Stimulated activated CD4-positive, alpha-beta T cell treated with anti-CD3 and anti-CD28 coated beads, Interleukin-15, amount 100 ng/mL, for 1 hour (primary cell): ENCODE measurements at places on chromosomes 6 and 20.

GRCh38 chr6:98686008-98686601 is 148.3 kb upstream of the POU3F2 start:
- no peak for DNase-seq

GRCh38 chr6:137700751-137701477 is 166.1 kb upstream of the TNFAIP3 start:
- no peak for DNase-seq

DNA sequence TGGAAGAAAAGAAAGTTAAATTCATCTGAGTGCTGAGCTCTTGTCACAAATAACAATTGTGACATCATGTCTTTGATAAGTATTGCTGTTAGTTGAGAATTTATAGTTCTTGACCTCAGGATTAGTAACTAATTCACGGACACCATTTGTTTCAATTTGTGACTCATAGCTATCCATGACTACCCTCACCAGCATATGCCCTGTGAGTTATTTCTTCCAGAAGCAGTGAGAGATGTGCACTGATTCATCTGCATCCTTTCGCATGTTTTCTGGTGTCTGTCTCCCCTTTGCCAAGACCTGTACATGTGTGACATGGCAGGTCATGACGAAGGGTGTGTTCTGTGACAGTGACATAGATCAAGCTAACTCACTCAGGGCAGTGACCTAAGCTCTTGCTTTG is 86.9 kb downstream of the SOBP start:
- no peak for DNase-seq

- DNase-seq, result no peak
These were observed 224.9 kb downstream of the FARS2 start for GRCh38 chr6:5486214-5486613.

DNA sequence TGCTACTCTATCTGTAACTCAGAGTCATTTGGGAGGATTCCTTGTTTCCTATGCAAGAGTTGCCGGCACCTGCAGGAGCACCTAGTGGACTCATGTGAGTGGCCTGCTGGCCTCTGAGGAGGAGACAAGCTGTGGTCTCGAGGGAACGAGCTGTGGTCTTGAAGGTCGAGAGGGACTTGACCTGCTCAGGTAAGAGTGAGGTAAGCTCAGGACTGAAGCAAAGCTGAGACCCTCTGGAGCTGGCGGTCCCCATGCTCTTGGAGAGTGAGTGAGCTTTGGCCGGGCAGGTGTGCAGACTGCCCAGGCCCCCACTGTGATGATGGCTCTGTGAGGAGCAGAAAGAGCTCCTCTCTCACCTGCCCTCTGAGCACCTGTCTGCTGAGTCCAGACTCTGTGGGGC is 214.3 kb downstream of the MYLK4 start:
- no peak for DNase-seq

DNA sequence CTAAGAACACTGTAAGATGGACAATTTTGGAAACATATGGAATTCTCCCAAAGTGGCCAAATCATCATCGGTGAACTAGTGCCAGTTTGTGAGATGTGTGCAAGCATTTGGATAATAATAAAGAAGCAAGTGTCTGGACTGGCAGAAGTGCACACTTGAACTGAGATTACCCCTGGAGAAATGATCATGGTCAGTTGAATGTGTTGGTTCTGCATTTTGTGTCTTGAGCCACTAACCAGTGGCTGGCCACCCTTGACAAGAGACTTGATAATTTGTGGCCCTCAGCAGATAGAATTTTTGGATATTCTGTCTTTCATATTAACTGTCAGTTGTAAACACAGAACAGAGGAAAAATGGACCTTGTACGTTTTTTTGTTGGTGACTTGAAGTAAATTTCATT is 37.4 kb downstream of the CITED2 start:
- DNase-seq, result no peak

DNA sequence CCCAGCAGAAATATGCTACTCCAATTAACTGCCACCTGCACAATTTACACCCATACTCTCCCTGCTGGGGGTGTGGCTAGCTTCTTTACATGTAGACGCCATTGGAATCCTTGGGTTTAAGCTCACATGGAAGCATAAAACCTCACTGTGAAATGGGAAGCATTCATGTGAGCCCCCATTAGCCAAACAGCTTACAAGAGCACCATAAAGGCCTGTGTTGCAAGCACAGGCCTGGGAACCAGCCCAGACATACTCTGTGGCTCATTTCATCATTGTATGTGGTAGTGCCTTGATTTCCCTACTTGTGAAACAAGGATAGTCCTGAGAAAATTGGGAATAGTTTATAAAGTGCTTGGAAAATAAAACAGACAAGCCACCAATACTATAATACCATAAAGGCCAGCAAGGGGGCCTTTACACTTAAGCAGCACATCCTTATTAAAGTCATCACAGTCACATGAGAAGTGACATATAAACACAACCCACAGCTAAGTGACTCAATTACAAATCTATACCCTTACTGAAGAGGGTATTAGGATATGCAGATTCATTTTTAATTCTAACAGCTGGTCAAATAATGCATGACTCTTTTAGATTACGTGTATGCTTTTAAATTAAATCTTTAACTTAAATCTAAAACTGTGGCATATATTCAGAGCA is 6.8 kb downstream of the ADNP start:
- no peak for DNase-seq

DNA sequence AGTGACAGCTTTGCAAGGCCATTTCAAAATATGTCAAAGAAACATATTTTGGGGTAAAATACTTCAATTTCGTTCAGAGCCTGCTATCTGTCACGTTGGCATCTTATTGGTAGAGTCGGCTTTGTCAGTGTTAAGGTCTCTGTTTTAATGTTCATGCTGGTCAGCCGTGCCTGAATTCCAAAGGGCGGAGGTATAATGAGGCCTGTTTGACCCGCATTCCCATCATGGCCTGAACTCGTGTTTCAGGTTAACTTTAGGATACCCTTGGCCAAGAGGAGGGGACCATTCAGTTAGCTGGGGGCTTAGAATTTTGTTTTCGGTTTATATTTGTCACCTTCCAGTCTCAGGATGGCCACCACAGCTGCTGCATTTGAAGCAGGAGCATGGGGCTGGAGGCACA is 236.4 kb downstream of the NFATC2 start:
- no peak for DNase-seq
